ENCODE measurements at places on chromosomes 16 and 17.

GRCh38 chr17:76473541-76473985 is 6.2 kb downstream of the AANAT start:
- no peak for DNase-seq

DNA sequence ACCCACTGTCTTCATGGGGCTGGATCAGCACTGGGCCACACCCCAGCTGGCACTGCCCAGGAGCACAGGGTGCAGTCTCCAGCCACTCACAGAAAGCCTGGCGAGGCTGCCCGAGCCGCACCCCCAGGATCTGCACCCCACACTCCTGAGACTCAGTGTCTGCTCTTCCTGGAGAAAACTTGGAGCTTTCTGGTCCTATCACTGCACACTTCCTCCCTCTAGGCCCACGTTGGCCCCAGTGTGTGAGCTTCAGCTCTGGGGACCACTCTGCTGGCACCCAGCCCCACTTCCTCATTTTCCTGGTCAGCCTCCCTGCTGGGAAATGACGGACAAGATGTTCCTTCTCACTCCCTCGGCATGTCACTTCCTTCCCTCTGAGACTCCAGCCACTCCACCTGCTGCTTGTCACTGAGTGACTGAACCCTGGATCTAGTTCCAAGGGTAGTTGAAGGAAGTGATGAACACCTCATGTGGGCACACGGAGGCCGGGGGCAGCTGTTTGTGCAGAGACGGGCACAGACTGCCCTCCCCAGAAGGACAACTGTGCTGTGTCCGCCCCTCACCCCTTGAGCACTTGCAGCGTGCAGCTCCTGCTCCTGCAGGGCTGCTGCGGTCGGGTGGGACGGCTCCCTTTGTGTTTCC is 29.0 kb downstream of the ZC3H18 start:
- no peak for DNase-seq

DNA sequence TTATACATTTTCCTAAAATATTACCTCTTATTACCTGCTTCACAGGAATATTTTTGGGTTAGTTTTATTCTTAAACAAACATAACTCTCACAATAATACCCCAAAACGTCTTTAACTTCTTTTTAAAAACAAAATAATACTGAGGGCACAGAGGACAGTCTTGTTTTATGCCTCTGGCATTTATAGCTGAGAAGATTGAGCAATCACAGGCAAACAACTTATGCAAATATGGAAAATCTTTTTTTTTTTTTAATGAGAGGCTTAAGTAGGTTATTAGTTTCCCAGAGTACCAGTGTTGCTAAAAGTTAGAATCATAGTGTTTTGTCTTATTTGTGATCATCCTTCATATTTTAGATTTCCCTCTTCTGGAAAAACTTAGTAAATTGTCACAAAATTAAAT is 195.0 kb downstream of the FTO start:
- no peak for DNase-seq

- DNase-seq: no peak
These were observed 29.9 kb downstream of the ABR start for GRCh38 chr17:1149869-1150268.

DNA sequence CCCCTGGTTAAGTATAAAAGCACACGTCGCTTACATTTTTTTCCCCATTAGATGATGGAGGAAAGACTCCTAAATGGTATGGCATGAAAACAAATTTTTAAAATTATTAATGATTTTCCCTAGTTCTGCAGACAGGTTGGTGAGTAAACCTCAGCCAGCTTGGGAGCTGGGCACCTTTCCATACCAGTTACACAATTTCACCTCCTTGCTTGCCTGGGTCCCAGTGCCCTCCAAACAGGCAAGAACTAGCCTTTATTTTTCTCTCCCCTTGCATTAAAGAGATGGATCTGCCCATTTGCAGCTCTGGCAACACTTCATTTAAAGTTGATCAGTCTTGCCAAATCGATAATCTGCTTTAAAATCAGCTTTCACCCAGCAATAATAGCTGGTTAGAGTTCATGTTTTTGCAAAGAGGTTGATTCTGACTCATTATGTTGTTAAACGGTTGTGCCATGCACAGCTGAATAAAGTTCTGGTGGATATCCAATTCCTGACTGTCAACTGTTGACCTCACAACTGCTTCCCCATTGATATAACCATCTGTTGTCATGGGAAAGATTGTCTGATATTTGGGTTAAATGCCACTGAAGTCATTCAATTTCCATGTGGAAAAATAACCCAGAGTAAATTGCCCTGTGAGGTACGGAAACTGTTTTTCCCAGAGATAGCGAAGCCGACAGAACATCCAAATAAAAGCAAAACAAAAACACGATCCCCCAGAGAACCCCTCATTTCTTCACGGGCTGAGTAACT is 1.3 kb downstream of the C17orf58 start:
- DNase-seq: no peak

DNA sequence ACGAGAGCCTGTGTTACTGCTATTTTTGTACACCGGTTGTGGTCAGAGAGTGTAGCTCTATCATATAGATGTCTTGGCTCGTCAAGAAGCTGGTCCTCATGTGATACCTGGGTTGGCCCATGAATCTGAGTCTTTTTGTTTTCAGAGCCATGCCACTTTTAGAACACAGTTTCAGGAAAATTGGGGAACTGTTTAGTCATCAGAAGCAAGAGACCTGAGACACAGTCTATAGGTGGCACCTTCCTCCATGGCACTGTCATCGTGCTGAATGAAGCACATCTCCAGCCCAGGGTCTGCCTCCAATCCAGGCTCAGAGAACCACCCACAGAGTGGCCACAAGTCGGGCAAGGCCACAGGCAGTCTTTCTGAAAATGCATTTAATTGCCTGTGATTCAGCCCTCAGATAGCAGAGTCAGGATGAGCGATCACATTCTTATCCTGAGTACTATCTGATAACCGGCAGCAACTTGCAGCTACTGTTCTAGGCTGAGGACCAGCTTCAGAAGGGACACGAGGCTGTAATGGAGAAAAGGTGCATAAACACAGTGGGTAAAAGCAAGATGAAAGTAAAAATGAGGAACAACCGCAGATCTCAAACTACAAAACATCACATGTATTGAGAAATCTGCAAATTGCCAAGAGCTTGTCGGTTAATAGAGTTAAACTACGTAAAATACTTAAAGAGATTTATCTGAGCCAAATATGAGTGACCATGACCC is 14.2 kb upstream of the HAPSTR1 start:
- DNase-seq: no peak

DNA sequence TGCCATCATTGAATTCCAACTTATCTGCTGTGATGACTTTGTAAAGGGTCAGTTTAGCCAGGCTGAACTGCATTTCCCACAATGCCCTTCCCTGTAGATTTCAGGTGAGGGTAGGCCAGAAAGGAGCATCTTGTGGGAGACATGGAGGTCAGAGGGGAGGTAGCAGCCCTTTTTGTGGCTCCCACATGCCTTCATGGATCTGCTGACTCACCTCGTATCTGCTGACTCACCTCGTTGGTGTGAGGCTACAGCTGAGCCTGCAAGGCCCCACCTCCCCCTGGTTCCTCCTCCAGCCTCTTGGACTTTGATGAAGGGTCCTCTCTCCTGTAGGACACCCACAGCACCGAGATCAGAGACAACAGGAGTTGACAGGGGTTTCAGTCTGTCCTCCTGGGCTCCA is 102.5 kb downstream of the SALL1 start:
- DNase-seq: no peak

- no peak for DNase-seq
These were observed 2.1 kb downstream of the KREMEN2 start for GRCh38 chr16:2966043-2966807.

DNA sequence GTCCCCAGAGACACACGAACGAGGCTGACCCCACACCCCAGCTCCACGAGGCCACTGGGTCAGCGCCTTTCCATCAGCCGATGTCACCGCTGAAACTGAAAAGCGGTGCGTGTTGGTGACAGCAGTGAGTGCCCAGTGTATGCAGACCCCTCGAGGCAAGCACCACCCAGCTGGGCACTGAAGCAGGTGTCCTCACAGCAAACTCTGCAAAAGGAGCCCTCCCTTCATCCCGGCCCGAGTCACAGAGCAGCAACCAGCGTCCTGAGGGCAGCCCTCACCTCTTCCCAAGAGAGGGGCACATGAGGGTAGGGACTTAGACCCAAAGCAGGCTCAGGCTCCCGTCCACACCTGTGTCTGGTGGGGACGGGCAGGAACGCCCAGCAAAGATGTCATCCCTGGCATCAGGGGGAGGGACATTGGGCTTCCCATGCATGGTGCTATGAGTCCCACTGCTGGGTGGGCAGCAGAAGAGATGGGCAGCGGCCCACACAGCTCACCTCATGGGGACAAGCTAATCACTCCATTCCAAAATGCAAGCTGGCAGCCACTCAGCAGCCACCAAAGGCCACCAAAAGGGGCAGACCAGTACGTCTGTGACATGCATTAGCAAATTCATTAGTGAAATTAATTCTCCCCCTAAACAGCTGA is 49.2 kb downstream of the RBFOX3 start:
- DNase-seq: no peak

GRCh38 chr16:23976091-23976490 is 140.3 kb downstream of the PRKCB start:
- DNase-seq: no peak

DNA sequence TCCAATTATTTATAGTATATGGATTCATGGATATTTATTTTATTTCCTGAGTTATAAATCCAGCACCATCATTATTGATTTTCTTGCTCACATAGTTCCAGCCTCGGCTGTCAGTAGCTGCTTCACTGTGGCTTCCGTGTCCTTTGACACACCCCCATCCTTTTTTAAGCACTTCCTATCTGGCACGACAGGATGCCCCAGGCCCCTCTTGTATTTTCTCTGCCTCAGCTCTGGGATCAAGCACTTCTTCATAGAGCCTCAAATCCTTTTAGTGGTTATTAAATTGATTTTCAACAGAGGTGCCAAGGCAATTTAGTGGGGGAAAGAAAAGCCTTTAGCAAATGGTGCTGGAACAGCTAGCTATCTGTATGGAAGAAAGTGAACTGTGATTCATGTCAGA is 59.8 kb downstream of the GAN start:
- no peak for DNase-seq

- no peak for DNase-seq
These were observed 15.6 kb downstream of the FASN start for GRCh38 chr17:82082456-82082855.

DNA sequence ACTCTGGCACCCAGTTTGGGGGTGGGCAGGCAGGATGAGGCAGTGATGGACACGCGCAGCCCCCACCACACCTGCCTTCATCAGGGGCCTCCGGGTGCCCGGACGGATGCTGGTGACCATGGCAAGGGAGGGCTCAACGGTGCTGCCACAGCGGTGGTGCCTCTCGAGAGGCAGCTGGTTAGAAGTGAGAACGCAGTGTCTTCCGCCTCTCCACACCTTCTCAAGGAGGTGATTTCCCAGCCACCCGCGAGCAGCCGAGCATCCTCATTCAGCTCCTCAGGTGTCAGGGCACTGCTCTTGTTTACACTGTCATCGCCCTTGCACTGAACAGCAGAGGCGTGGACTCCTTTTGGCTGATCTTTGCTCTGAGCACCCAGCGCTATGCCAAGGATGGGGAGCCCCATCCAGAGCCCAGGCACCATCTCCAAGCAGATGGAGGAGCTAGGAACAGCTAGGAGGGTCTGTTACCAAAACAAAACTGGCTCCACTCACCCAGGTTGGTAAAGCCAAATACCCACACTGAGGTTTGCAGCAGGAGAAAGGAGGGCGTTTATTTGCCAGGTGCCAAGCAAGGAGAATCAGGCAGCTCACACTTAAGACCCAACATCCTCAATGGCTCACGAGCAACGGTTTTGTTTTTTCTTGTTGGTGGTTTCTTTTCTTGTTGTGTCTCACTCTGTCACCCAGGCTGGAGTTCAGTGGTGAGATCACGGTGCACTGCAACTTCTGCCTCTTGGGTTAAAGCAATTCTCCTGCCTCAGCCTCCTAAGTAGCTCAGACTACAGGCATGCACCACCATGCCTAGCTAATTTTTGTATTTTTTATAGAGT is 174.3 kb upstream of the TNRC6C start:
- peak; percentile 53 for DNase-seq

DNA sequence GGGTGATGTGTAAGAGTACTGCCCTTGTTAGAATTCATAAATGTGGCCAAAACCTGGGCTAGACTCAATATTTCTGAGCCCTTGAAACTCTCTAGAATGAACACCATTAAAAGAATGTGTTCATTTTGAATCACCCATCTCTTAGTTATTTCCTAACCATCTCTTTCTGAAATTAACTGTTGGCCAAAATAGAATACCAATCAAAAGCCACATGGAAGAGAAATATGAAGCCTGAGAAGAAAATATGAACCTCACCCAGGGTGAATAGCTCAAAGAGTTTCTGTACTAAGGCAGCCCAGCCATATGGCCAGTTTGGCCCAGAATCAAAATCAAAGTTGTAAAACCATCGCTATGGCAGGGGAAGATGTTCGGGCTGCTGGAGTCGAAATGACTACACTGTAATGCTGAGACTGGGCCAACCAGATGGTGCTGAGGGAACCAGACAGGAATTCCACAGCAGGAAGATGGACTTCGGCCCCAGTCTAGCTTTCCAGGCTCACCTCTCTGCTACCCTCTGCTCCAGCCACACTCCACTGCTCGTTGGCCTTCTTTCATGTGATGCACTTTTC is 154.3 kb upstream of the ZFHX3 start:
- DNase-seq: no peak

GRCh38 chr17:77881545-77881944 is 77.0 kb upstream of the TNRC6C start:
- peak; percentile 89 for DNase-seq

GRCh38 chr16:84916850-84917249 is 94.5 kb downstream of the ZDHHC7 start:
- no peak for DNase-seq

DNA sequence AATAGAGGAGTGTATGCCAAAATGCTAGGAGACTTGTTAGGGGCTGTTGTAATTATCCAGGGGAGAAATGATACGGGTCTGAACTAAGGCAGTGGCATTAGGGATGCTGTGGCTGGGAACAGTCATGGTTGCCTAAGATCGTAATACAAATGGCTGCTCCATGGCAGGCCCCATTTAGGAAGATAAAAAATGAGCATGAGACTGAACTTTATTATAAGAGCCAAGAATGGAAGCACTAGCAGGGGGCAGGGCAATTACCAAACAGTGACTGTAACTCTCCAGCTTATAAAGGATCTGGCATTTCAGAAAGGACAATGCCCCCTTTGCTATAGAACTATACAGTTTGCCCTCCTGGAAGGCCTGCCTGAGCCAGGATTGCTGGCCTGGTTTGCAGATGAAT is 503.3 kb upstream of the CDH5 start:
- DNase-seq: no peak

DNA sequence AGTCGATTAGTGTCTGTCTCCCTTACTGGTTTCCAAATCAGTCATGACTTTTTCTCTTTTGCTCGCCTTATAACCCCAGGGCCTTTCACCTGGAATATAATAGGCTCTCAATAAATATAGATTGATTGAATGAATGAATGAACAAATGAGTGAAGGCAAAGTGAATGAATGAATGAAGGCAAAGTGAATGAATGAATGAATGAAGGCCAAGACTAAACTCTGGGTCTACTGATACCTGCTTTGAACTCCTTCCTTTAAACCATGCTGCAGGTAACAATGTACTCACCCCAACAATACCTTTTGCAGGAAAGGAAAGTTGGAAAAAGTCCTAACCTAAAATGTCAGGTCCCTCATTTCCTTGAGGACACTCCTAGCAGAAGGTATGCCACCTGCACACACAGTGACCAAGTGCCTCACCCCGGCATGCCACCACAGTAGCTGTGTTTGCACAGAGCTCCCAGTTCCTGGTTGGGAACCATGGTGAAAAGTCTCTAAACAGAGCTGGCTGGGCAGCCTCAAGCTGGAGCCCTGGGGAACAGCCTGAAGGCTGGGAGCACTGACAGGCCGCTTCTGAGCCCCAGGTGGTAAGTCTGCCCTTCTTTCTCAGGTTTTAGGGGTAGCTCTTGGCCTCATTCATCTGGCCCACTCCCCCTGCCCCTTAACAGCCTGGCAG is 42.7 kb upstream of the ANKFN1 start:
- DNase-seq: no peak

Data from GM12892 (cell line).